T-helper 2 cell treated with Interferon-gamma antibody and Interleukin-4, amounts not matched to agents 100 ng/mL and 5 ng/mL, for 36 hours (primary cell): ENCODE measurements at places on chromosomes 3 and 15. TPM values are rescaled to one million over a fixed set of nuclear protein-coding genes. Genes with fewer than 3 reads are reported as not detected.

CCDC54 gene
- not detected in 2 replicates for total RNA-seq

C3orf49 gene
- not detected in 2 replicates for total RNA-seq

FANCD2OS gene
- total RNA-seq = not detected in 2 replicates

FBXO40 gene
- total RNA-seq = not detected in 2 replicates

ARHGAP31 gene
- 2.7 and 3.0 TPM in 2 replicates for total RNA-seq

C3orf22 gene
- total RNA-seq = not detected in 2 replicates

ARID3B gene
- 32.7 and 35.7 TPM in 2 replicates for total RNA-seq

LRRC34 gene
- 4.5 and 5.1 TPM in 2 replicates for total RNA-seq

SAMMSON gene
- not detected in 2 replicates for total RNA-seq

SERINC4 gene
- total RNA-seq = 0.16 and 0.23 TPM in 2 replicates

NDN gene
- total RNA-seq = 3.3 and 4.0 TPM in 2 replicates

TNFSF10 gene
- 129 and 140 TPM in 2 replicates for total RNA-seq

QARS1 gene
- 217 and 243 TPM in 2 replicates for total RNA-seq

PAQR5 gene
- not detected in 2 replicates for total RNA-seq

ARL13B gene
- 10.0 and 11.4 TPM in 2 replicates for total RNA-seq

CYP1A2 gene
- not detected in 2 replicates for total RNA-seq

RHOV gene
- 0.09 and 0.11 TPM in 2 replicates for total RNA-seq

PML gene
- total RNA-seq = 89.5 and 93.0 TPM in 2 replicates

SPATA12 gene
- total RNA-seq = not detected in 2 replicates

KIF15 gene
- total RNA-seq = 43.3 and 44.8 TPM in 2 replicates

RETNLB gene
- not detected in 2 replicates for total RNA-seq

RTP3 gene
- total RNA-seq = not detected in 2 replicates

HRH1 gene
- total RNA-seq = 0.41 and 0.43 TPM in 2 replicates

CEMIP gene
- total RNA-seq = 0.91 TPM in 2 replicates

COL6A5 gene
- total RNA-seq = not detected in 2 replicates

MITF gene
- 0.41 TPM in 1 of 2 replicates, not detected in the other for total RNA-seq

IGSF11 gene
- total RNA-seq = 0.14 TPM in 1 of 2 replicates, not detected in the other

DPPA2 gene
- not detected in 2 replicates for total RNA-seq
